Suppressor macrophage treated with lipopolysaccharide for 1 hour (primary cell): ENCODE measurements at places on chromosomes 5 and 9.

DNA sequence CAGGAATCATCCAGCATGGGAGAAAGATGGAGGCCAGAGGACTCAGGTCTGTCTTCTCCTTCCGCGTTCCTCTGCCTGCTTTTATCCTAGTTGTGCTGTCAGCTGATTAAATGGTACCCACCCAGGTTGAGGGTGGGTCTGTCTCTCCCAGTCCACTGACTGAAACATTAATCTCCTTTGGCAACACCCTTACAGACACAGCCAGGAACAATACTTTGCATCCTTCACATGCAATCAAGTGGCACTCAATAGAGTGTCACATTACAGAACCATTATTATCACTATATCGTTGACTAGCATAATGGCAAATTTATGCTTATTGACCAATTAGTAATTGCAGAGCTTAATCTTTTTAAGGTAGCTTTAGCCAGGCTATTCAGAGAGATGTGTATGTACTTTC lies 64.8 kb downstream of the UNC13B start:
- DNase-seq = no peak

DNA sequence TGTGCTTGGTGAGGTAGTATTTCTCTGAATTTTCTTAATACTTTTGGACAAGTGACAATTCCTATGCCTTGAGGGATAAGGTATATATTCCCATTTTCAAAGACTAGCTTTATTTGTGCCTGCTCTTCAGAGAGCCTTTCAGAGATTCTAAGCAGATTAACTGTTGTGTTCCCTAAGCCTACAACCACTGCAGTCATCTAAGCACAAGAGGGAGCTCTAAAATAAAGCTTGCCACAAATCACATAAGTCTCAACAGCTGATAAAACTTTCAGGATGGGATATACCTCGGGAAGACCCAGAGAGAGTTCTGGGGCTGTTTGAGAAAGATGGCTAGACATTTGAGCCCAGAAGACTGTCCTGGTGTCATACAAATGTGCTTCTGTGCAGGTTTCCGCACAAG lies 157.3 kb downstream of the CYLC2 start:
- no peak for DNase-seq

DNA sequence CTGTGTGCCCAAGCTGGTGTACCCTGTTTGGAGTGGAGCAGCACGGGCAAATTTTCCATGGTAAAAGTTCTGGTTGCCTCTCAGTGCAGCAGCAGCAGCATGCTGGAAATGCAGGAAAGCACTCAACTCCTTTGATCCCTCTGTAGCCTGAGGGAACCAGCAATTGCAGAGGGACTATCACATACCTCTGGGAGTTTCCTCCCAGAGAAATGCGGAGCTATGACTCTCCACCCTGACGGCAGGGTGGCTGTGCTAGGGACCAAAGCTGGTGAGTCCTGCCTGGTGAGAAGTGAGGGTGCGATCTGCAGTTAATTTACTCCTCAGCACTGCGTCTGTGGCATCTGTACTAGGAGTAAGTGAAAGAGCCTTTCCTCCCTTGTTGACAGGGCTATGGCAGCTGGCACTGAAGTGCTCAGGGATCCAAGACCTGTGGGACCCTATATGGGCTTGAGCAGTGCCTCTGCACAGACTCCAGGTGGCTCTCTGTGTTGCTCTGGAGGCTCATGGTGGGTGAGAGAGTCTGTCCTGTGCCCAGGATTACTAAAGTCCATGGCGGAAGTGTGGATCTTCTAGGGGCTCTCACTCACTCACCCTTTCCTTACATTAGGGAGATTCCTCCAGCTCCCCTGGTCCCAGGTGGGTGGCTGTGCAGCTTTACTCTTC lies 601.2 kb upstream of the TYRP1 start:
- DNase-seq = no peak

GRCh38 chr5:61811052-61811451 lies 479.0 kb downstream of the ZSWIM6 start:
- DNase-seq = peak; percentile 27

- DNase-seq = no peak
Measured at GRCh38 chr9:19386502-19387044, 6.5 kb upstream of the RPS6 start.

GRCh38 chr9:84978661-84979060 lies 309.1 kb downstream of the NTRK2 start:
- no peak for DNase-seq

GRCh38 chr5:13640270-13640669 lies 304.2 kb downstream of the DNAH5 start:
- DNase-seq = no peak

GRCh38 chr5:14506140-14506538 lies 75.5 kb upstream of the OTULINL start:
- DNase-seq = no peak

GRCh38 chr5:173205916-173206315 lies 29.1 kb downstream of the NKX2-5 start:
- no peak for DNase-seq

GRCh38 chr5:174567506-174568141 lies 156.8 kb upstream of the MSX2 start:
- DNase-seq = no peak

DNA sequence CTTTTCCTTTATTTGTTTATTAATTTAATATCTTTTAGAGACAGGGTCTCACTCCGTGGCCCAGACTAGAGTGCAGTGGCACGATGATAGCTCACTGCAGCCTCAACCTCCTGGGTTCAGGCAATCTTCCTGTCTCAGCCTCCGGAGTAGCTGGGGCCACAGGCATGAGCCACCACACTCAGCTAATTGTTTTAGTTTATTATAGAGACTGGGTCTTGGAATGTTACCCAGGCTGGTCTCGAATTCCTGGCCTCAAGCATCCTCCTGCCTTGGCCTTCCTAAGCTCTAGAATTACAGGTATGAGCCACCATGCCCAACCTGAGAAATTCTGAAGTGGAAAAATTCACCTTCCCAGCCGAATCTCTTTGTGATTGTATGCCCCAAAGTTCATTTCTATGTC lies 139.4 kb upstream of the SLC12A2 start:
- DNase-seq = no peak

GRCh38 chr5:17037751-17038150 lies 101.7 kb upstream of the MYO10 start:
- no peak for DNase-seq
